ENCODE measurements at places on chromosomes 11 and 22.

DNA sequence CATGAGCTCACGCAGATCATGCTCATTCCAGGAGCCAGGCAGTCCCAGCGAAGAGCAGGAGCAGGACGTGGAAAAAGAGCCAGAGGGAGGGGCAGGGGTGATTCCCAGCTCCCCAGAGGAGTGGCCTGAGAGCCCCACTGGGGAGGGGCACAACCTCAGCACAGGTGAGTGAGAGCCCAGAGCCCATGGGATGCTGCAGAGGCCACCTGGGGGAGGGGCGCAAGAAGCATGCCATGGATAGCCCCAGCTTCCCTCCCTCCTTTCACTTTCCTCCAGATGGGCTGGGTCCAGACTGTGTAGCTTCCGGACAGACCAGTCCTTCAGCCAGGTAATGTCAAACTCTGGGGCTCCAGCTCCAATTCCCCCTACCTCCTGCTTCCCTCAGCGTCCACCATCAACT lies 6.2 kb downstream of the SMTNL1 start:
- no peak for DNase-seq

DNA sequence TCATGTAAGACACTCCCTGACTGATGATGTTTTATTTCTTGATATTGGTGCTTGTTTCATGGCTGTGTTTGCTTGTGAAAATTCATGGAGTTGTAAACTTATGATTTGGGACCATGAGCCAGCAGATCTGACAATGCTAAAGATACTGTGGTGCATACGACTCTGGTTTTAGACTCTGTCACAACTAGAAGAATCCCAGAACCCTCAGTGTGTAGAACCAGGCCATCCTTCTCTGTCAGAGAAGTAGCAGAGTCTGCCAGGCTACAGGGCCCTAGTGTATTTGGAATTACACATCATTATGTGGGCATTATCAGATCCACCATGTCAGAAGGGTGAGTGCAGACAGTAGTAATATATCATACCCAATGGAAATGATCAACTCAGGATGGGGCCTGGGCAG lies 209.8 kb upstream of the POU2AF2 start:
- DNase-seq, result no peak

GRCh38 chr11:123006860-123007542 lies 25.4 kb upstream of the BSX start:
- no peak for DNase-seq

DNA sequence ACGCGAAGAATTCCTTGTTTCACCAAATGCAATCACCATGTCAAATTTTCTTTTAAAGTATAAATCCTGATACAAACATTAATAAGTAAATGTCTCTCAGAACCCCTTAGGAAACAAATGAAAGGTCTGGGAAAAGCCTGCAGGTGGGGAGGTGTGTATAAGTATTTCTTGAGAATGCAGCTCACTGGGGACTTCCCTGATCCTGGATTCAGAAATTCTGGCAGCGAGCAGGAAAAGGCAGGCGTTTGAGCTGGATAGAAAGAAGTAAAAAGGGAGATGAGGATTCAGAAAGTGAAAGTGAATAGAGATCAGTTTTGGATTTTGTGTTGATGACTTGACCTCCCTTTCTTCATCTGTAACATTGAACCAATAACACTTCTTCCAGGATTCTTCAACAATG lies 68.3 kb upstream of the CTSC start:
- DNase-seq, result no peak

GRCh38 chr11:125167292-125167953 lies 2.9 kb downstream of the PKNOX2 start:
- DNase-seq, result peak; percentile 41

GRCh38 chr11:107605061-107606006 lies 14.4 kb downstream of the ELMOD1 start:
- no peak for DNase-seq

GRCh38 chr22:28937206-28938025 lies 54.0 kb downstream of the ZNRF3 start:
- DNase-seq, result no peak

DNA sequence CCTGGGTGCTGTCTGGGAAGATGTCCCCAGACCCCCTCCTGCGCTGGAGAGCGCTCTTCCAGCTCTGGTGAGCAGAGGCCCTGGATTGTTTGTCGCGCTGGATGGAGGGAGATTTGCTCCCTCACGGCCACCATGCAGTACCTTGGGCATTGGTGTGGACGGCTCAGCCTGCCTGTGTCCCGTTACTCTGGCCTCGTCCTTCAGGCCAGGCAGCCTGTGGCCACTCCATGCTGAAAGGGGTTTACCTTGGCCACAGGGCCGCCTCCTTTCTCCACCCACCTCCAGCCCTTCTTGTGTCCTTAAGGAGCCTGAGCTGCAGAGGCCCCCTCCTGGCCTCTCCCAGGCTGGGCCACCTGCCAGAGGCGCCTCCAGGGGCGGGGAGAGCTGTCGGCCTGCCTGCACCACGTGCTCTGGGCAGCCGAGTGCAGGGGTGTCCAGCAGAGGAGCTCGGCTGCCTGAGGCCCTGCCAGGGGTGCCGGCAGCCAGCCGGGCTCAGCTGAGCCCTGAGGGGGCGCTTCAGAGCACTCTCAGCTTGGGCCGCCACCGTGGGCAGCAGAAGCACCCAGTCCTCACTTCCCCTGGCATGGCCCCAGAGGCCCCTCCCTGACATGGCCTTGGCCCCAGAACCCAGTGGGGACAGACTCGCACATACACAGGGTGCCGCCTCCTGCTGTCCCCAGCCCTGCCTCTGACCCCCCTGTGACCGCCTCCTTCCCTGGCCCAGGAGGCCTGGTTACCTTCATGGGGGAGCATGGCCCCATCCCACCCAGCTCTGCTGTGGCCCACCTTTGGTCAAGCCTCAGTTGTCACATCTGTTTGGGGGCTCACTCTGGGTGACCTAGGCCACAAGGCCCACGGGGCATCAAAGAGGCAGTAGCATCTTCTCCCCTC lies 3.4 kb downstream of the CCND1 start:
- peak; percentile 72 for DNase-seq

DNA sequence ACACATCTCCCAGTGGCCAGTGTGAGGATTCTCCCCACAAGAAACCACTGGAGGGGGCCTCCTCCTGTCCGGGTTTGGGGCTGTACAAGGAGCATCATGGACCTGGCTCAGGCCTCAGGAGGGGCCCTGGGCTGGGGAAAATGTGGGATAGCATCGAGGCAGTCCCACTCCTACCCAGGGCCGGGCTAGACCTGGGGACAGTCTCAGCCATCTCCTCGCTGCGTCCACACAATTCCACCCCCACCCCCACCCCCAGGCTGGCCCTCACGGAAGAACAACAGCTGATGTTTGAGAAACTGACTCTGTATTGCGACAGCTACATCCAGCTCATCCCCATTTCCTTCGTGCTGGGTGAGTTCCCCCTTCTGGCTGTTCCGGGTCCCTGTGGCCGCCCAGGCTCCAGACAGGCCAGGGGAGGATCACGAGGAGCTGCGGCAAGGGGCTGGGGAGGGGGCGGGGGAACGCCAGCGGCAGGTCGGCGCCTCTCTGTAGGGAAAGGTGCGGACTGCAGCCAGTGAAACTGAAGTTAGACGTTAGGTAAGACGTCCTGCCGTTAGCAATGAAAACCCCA lies 4.8 kb downstream of the BEST1 start:
- DNase-seq, result peak; percentile 80

DNA sequence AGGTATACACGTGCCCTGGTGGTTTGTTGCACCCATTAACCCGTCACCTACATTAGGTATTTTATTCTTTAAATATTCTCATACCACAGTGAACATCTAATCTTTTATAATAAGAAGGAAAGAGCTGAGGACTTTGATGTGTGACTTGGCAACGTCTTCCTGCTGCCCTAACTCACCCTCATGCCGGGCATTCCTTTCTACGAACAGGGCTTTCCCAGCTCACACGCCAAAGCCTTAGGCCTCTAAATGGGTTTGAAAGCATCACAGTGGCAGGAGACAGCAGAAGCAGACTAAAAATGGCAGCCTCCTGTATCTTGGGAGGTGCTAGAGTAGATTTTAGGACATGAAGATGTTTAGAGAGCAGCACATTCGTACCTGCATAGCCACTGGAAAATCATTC lies 52.6 kb downstream of the CLTCL1 start:
- DNase-seq, result no peak

- DNase-seq, result no peak
Observed at GRCh38 chr22:39664485-39665200, 94.1 kb downstream of the CACNA1I start.

Measured in frontal cortex (tissue), 4 donors.